NCI-H82 (cell line): ENCODE measurements at places on chromosomes 16 and 17.

GRCh38 chr16:28110074-28110473 is 46.6 kb upstream of the GSG1L start:
- no peak for DNase-seq

DNA sequence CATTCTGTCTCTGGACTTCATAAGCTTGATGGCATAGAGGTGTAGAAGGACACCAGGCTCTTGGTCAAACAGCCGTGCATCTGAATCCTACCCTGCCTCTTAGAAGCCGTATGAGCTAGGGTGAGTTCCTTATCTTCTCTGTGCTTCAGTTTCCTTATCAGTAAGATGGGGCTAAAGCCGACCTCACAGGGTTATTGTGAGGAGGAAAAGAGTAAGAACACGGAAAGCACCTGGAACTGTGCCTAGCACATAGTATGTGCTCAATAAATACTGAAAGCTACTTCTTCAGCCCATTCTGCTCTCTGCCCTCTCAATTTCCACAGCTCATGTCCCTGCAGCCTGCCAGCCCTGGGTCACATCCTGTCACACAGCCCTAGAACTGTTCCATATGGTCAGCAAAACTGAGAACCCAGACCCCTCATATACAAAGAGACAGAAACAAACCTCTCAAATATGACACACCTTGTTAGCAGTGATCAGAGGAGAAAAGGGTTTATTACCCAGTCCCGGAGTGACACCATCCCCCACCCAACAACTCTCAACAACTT is 17.0 kb upstream of the UBTF start:
- no peak for DNase-seq

DNA sequence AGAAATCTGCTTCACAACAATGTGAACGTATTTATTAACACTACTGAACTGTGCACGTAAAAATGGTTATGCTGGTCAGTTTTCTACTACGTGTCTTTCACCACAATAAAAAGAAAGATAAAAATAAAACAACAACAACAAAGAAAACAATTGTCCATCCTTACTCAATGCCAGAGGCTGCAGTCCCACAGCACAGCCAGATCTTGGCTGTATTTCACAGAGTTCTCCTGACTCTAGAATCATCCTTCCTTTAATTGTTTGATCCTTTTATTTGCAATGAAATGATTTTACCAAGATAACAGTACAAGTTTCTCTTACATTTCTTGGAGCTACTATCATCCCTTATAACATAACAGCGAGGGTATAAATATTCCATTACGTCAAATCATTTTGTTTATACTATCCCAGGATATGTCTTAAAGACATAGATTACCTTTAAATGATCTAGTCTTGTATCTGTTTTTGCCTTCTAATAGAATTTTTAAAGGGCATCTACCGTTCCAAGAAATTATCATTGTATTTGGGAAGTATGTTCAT is 103.3 kb downstream of the SLC39A11 start:
- no peak for DNase-seq

GRCh38 chr17:38590988-38591758 is 14.6 kb downstream of the SRCIN1 start:
- DNase-seq, result peak; percentile 97

DNA sequence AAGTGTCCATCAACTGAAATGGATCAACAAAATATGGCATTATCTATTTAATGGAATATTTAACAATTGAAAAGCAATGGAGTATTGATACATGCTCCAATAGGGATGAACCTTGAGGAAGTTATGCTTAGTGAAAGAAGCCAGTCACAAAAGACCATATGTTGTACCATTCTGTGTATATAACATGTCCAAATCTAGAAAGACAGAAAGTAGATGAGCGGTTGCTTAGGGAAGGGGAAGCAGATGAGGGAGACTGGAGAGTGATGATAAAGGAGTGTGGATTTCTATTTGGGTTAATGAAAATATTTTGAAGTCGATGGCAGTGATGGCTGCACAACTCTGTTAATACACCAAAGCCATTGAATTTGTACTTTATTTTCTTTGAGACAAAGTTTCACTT is 8.5 kb upstream of the ERN1 start:
- DNase-seq, result no peak

- no peak for DNase-seq
These were observed 13.5 kb downstream of the PDILT start for GRCh38 chr16:20391045-20391444.

DNA sequence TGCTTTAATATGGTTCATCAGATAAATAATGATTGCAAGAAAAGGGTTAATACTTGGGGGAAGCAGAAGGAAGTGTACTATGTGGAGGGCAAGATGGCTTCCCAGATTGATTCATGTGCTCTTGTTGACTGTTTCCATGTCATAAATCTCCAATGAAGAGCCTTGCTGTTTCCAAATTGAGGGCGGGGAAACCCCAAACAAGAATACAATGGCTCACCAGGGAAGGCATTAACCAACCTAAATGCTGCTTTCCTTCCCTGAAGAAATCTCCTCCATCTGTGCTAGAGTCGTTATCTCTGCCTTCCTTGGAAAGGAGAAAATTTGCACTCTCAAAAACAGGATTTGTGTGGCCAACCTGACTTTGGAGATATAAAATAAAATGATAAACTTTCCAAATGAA is 28.0 kb upstream of the CDH13 start:
- DNase-seq, result no peak

DNA sequence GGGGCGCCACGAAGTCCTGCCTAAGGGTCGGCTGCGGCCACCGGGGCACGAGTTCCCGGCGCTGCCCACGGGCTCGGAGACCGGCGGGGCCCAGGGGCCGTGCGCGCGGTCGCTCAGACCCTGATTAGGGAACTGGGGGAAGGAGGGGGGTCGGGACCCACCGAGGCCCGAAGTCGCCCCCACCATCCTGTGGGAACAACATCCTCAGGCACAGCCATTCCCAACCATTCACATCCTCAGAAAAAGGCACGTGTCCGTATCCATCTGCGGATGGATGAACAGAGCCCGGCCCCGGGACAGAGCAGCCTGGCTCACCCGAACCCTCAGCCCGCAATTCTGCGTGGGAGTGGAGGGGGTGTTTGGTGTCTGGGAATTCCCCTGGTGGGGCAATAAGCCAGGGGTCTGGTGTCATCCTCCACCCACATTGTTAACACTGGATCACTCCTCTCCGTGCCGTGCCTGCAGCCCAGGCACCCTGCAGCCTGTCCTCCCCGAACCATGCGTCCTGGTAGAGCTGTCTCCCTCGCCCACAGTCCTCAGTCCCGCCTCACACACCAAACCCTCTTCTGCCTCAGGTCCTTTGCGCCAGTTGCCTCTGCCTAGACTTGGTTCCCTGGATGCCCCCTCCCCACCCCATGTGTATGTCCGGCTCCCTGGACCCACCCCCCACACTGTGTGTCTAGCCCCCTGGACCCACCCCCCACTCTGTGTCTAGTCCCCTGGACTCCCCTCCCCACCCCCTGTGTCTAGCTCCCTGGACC is 789 bp upstream of the CCDC57 start:
- DNase-seq, result peak; percentile 78

- no peak for DNase-seq
These were observed 1.9 kb downstream of the METTL26 start for GRCh38 chr16:634051-634670.

DNA sequence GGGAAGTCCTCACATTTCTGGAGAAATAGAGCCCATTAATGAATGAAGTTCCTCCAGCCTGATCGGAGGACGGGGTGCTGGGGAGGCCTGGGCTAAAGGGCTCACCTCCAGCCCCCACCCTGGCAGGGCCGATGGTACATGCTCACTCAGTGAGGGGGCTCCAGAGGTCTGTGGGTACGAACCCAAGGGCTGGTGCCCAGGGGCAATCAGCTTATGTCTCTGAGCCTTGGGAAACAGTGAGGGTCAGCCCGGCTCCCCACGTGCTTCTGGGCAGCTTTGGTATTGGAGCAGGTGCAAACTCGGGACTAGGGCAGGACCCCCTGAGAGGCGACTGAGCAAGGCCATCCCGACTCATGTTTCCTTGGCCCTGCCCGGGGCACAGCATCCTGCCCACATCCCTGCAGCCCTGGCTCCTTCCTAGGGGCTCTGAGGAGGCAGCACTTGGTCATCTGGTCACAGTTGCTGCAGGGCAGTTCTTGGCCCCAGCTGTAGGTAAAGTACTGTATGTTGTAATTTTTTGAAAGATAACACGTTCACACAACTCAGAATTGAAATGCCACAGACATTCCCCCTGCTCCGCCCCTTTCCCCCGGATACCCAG is 969 bp upstream of the CETP start:
- DNase-seq, result no peak

GRCh38 chr16:50596762-50597450 is 48.7 kb downstream of the NKD1 start:
- DNase-seq, result no peak

GRCh38 chr16:29809850-29810698 is 1.9 kb upstream of the PRRT2 start:
- DNase-seq, result peak; percentile 61

- DNase-seq, result no peak
These were observed 98.2 kb upstream of the GNAO1 start for GRCh38 chr16:56093055-56093454.

DNA sequence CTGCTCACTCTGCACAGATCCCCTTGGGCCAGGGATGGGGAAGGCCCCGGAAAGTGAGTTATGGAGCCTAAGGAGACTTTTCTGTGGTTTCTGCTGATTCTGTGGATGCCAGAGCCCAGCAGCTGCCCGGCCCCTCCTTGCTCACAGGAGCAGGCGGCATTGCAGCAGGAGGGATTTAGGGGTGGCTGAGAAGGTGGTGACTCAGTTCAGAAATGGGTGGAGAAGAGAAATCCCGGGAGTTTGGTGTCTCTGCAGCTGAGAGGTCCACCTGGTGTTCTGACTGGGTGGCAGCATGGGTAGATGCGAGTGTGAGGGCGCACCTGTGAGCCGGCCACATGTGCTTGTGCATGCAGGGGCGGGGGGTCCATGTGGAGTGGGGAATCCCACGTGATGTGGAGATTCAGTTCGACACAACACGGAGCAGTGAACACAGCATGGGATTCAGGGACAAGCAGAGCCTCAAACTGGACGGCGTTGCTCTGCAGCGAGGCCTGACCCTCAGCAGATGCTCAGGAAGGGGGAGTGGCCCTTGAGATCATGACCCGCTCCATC is 16.0 kb upstream of the SPPL2C start:
- DNase-seq, result no peak

GRCh38 chr16:50066482-50067289 is 916 bp downstream of the HEATR3 start:
- DNase-seq, result no peak

DNA sequence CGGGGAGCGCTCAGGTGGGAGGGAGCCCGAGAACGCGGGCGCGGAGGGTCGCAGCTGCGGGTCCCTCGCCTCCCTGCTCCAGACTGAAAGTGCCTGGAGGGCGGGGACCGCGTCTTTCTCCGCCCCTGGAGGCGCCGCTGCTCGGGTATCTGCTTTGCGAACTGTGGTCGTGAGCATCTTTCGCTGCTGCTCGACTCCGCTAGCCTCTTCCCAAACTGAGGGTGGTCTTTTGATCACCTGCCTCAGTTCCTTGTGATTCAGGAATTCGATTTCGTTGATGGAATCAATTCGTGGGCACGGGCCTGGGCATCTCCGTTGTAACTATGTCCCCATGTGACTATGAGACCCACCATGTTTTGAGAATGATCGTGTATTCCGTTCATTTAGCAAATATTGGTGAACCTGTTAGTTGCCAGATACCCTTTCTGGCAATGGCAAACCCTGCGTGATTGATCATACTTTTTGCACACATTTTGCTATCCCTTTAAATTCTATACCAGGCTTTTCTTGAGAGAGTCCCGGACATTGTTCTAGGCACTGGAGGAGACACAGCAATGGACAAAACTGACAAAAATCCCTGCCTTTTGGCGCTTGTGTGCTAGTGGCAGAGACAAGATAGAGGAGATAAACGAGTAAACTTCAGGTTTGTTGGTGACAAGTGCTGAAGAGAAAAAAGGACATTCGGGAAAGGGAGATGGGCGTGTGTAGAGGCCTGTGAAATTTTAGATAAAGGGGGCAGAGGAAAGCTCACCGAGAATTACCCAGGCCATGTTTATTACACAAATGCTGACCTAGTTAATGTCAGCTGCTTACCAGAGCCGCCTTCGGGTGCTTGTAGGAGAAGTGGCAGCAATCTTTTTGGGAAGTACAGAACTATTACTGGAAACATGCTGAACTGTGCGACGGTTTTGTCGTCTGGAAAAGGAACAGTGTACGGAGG is 948 bp downstream of the UTP18 start:
- peak; percentile 85 for DNase-seq

- no peak for DNase-seq
These were observed 74.6 kb upstream of the ZNF750 start for GRCh38 chr17:82914375-82914774.

GRCh38 chr17:42783062-42783790 is 2.8 kb downstream of the WNK4 start:
- no peak for DNase-seq

DNA sequence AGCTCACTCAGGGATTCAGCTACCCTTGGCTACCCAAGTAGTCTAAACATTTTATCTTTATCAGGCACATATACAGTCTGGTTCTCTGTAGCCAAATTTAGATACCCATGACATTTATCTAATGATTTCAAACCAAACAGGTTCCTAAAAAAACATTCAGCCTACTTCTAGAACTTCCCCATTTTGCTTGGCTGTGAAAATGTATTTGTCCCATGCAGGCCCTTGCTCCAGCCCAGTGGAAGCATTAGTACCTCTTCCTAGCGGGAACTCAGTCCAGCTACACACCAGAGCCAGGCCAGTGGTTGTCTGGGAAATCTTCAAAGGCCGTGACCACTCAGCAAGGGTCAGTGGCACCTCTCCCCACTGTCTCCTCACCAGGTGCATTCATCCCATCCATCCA is 26.2 kb upstream of the NAGLU start:
- no peak for DNase-seq

DNA sequence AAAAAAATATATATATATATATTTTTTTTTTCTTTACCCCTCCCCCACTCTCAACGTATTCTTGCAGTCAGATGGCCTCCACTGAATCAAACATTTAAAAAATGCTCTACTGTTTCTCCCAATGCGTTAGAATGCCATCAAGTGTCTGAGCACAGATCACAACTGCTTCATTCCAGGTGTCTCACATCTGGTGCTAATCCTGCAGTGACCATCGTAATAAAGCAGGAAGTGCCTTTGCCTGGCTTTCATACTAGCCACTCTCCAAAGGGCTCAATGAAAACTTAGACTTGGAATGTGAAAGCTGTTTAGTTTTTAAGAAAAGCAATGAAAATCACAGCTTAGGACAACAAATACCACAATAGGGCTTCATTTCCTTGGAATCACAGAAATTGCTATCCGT is 37.2 kb downstream of the SKAP1 start:
- no peak for DNase-seq

GRCh38 chr17:48012151-48012520 is 25.5 kb downstream of the COPZ2 start:
- DNase-seq, result peak; percentile 99

DNA sequence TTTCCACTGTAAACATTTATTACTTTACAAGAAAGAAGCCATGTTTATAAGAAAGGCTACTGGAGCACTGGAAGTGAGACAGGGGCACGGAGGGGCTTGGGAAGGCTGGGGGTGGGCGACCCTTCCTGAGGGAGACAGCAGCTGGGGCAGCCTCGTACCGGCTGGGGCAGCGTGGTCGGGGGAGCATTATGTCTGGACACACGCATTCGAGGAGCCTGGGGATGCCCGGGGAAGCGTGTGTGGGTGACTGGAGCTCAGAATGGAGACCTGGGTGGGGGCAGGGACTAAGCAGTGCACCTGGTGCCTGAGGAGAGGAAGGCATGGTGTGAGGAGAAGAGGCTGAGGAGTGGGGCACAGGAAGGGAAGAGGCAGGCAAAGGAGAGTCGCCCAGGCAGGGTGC is 64.5 kb downstream of the SRCIN1 start:
- no peak for DNase-seq

GRCh38 chr16:50697881-50698767 is 4.7 kb downstream of the NOD2 start:
- DNase-seq, result no peak

- no peak for DNase-seq
These were observed 186.5 kb upstream of the CCL2 start for GRCh38 chr17:34068571-34068970.
